Stimulated activated CD8-positive, alpha-beta memory T cell treated with anti-CD3 and anti-CD28 coated beads, Interleukin-2, amount 100 ng/mL, for 1 hour (primary cell): ENCODE measurements at places on chromosomes 13 and 19.

GRCh38 chr13:112769615-112770014 lies 79.8 kb downstream of the ATP11A start:
- no peak for DNase-seq

- peak; percentile 73 for DNase-seq
These were observed 10.2 kb downstream of the SNRPD2 start for GRCh38 chr19:45681391-45682015.

- no peak for DNase-seq
These were observed 500 bp downstream of the SMIM24 start for GRCh38 chr19:3479834-3480215.

DNA sequence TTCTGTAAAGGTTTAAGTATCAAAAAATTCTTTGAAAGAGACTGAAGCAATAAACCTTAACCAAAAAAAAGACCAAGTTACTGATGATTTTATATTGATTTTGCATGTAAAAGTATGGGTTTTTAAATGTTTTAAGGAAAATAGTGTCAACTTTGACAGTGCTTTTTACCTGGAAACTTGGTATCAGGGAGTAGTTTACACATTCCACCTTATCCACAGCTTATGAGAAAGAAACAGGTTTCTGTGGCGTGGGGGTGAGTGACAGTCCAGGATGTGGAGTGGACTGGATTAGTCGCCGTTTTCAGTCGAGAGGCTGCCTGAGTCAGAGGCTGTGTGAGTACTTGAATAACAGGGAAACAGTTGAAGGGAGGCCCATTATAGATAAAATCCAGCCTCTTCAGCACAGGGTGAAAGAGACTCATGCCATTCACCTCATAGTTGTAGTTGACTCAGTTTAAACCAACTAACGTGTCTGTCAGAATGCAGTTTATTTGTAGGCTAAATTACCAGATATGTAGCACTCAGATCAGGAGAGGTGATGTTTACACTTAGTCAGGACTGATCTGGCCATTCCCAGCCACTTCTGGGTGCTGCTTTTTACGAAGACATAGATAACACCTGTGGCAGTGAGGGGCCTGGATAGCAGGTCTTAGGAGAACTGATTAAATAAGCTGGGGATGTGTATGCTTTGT lies 595 bp upstream of the GPR183 start:
- no peak for DNase-seq

DNA sequence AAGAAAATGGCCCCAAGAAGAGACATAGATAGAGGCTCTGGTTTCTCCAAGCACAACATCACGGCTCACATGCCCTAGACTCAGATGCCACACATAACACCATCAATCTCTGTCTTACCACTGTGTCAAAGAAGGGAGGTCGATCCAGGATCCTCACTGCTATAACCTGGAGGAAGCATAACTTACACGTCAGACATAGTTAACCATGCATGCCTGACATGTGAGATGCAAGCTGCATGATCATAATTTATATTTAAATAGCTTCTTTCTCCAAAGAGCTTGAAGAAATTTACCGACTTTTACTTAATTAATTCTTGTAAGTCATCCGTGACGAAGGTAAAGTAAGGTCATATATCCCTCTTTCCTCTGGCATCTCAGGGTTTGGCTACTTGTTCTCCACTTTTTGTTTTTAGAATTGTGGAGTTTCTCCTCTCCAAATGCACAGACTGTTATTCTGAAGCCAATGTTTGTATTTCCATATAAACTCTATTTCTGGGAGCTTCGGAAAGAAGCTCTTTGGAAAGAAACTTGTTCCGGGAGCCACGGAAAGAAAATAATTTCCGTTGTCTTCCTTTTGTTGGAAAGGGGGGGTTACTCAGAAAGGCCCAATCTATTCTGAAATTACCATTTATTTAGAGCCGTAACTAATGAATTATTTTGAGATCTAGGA lies 205.6 kb downstream of the LHFPL6 start:
- DNase-seq, result no peak
